ENCODE measurements at places on chromosomes 2 and 18. TPM values are rescaled to one million over a fixed set of nuclear protein-coding genes. Genes with fewer than 3 reads are reported as not detected.
A peak's percentile ranks its signal among the peaks of the same experiment; 100 is the strongest.

The EFR3B gene
- total RNA-seq = 0.89 TPM

- DNase-seq = peak; percentile 89
Measured at GRCh38 chr2:54629914-54630857, 93.3 kb upstream of the EML6 start.

- no peak for DNase-seq
Measured at GRCh38 chr2:71299507-71299906, 32.1 kb upstream of the ZNF638 start.

GRCh38 chr18:45662468-45662867 lies 47.2 kb downstream of the SLC14A2 start:
- no peak for DNase-seq

GRCh38 chr18:55236150-55236931 lies 277.1 kb upstream of the CCDC68 start:
- no peak for DNase-seq

The BOD1L2 gene
- not detected for total RNA-seq

- DNase-seq = no peak
Measured at GRCh38 chr2:155043097-155043496, 344.6 kb downstream of the KCNJ3 start.

The SERPINB3 gene
- not detected for total RNA-seq

DNA sequence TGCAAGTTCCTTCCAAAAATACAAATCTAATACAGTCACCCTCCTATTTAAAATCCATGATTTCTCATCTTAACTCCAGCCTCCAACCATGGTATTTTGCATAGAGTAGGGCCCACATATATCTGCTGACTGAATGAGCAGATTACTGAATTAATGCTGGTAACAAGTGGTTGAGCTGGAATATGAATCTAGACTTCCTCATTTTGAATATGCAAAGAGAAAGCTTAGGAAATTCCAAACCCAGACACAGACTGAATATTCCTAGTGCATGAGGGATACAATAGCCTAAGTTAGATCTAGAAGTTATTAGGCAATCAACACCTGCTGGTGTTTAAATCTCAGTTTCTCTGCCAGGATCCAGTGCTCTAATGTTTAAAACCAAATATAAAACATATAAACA lies 215.1 kb upstream of the CYP26B1 start:
- DNase-seq = no peak

DNA sequence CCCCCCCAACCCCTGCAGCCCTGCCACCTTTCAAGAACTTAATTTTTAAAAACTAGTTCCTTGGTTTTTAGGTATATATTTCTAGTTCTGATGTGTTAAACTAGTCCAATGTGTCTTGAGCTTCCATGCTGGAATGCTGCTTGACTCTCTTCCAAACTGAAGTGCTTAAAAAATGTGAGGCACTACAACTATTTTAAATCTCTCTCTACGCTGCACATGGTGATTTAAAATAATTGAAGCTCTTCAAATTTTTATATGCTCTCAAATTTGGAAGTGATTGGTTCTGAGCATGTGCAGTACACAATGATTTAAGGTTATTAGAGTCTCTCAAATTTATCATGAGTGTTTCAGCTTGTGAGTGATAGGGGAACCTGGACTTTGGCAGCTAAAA lies 192.6 kb upstream of the ZEB2 start:
- no peak for DNase-seq

The GPAT2 gene
- 1.8 TPM for total RNA-seq

DNA sequence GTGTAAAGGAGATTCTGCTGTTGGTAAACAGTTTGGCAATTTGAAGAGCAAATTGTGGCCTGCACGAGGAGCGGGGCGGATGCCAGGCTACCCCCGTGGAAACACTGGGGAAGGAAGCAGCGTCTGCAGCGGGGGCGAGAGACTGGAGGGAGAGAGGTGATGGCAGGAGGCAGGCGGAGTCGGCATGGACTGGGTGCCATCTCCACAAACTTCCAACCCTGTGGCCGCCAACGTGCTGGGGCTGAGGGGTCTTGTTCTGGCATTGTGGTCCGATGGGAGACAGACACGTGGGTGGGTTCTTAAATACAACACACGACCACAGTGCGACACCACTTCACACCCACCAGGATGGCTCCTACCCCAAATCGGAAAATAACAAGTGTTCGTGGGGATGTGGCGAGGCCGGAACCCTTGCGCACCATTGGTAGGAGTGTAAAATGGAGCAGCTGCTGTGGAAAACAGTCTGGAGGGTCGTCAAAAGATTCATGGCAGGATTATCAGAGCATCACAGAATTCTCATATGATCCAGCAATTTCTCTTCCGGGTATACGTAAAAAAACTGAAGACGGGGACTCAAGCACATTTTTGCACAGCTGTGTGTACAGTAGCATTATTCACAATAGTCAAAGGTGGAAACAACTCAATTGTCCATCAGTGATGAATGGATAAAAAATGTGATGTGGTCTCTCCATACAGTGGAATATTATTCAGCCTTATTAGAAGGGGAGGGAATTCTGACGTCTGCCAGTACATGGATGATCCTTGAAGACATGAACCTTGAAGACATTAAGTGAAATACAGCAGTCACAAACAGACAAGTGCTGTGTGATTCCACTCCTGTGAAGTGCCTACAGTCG lies 82.4 kb upstream of the HPCAL1 start:
- no peak for DNase-seq

DNA sequence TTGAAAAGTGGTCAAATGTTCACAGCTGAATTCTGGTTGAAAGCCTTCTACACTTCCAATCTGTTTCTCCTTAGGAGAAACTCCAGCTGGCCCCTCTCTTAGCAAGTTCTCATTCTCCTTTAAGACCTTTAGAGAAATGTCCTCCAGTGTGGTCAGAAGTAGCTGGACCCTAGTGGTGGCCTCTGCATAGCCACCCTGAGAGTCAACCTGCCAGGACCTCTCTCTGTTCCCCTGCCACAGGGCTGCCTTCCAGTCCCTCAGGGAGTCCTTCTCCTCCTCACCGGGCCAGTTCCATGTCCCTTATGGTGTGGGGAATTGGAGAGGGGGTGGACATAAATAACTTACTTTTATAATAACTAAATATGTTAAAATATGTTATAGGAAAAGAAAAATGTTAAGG lies 200.9 kb upstream of the PKDCC start:
- no peak for DNase-seq

The MYCN gene
- 0.16 TPM for total RNA-seq

GRCh38 chr2:148812306-148812705 lies 62.7 kb upstream of the KIF5C start:
- no peak for DNase-seq

GRCh38 chr2:5995832-5996231 lies 303.6 kb downstream of the SOX11 start:
- no peak for DNase-seq

The ASB18 gene
- total RNA-seq = not detected

GRCh38 chr2:98730707-98731040 lies 258 bp downstream of the MGAT4A start:
- peak; percentile 59 for DNase-seq

DNA sequence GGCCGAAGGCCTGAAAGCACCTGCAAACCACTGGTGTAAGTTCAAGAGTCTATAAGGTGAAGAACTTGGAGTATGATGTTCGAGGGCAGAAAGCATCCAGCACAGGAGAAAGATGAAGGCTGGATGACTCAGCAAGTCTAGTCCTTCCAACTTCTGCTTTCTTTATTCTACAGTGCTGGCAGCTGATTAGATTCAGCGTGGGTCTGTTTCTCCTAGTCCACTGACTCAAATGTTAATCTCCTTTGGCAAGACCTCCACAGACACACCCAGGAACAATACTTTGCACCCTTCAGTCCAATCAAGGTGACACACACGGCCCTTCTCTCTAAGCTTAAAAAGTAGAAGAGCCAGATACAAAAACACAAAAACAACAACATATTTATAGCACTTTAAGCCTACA lies 43.4 kb downstream of the NMS start:
- DNase-seq = no peak

GRCh38 chr2:162401871-162402270 lies 57.9 kb downstream of the GCA start:
- DNase-seq = no peak

The LRRC30 gene
- total RNA-seq = not detected

The CROCC2 gene
- not detected for total RNA-seq

DNA sequence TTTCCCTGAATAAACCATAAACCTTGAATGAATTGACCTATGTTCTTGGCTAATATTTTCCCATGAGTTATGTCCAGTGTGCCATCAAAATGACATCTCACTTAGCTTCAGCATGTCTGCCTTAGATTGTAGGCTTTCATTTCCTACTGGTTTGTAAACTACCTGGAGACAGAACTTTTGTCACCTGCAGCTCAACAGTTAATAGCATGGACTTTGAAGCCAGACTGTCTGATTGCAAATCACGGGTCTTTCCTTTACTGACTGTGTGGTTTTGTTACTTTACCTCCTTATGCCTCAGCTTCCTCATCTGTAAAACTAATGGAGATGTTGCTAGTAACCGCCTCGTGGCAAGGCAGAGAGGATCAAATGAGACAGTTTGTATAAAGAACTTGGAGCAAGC lies 187.1 kb downstream of the SUCLG1 start:
- DNase-seq = no peak

DNA sequence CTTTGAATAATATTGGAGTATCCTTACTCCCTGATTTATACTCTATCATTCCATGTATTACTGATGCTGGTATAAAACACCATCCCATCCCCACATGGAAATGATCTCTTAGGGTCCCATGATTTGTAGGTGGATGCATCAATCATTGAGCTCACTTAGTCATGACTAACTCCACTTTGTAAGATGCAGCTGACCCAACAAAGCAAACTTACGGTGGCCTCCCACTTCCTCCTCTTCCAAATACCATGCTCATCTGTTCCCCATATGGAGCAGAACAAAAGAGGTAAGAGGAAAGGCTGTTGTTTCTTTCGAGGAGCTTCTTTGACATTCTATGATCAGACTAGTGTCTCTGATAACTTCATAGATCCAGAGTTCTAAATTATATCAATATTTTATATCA lies 640.2 kb upstream of the SLC39A10 start:
- DNase-seq = no peak

GRCh38 chr2:226655871-226656270 lies 143.7 kb downstream of the IRS1 start:
- no peak for DNase-seq

DNA sequence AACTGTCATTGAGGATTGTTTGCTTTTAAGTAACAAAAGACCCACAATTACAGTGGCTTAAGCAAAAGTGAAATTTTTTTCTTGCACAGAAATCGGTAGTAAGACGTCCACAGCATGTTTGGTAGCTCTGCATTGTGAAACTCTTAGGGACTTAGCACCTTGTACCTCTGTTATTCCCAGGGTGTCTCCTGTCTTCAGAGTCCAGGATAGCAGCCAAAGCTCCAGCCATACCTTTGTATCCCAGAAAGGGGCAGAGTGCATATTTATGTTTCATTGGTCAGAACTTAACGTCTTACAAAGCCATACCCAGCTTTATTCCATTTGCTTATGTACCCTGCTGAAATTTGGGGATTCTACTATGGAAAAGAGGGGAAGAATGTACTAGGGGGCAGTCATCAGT lies 32.8 kb downstream of the RMND5A start:
- DNase-seq = no peak

The BMP10 gene
- not detected for total RNA-seq

The RTP5 gene
- total RNA-seq = not detected

DNA sequence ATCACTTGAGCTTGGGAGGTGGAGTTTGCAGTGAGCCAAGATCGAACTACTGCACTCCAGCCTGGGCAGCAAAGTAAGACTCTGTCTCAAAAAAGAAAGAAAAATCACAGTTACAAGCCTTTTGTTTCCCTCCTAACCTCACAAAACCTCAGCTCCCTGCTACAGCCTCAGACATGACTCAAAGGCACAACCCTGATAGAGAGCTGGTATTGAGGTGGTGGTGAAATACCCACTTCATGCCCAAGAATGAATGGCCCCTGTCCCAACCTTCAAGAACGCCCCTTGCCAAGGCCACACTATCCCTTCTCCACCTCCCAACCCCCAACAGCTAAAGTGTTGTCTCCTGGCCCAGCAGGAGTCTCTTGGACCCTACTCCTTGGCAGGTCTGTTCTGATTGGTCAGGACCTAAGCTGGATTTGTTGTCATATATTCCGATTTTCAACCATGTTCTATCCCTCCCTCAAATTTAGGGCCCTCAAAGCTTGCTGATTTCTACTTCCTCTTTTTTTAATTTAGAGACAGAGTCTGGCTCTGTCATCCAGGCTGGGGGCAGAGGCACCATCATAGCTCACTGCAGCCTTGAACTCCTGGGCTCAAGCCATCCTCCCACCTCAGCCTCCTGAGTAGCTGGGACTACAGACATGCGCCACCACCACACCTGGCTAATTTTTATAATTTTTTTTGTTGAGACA lies 61.9 kb upstream of the BZW1 start:
- no peak for DNase-seq

DNA sequence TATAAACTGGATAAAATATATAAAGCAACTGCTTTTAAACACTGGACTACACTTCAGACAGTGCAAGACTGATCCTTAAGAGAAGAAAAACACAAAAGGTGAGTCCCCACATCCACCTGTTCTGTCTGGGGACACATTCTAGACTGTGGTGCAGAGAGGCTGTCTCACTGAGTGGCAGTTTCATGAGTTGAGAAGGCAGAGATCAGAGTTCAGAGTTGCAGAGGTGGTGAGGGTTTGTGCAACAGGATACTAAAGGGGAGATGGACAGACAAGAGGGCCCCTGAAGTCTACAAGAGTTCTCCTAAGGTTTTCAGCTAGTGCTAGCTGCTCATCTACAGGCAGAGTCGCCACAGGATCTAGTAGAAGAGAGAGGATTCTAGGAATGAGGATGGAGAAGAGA lies 68.0 kb downstream of the METTL8 start:
- DNase-seq = no peak

GRCh38 chr2:235432741-235433520 lies 60.9 kb upstream of the AGAP1 start:
- no peak for DNase-seq

The RND3 gene
- 5.6 TPM for total RNA-seq

The ALPP gene
- total RNA-seq = not detected

- no peak for DNase-seq
Measured at GRCh38 chr2:234861841-234862735, 89.7 kb upstream of the SH3BP4 start.

DNA sequence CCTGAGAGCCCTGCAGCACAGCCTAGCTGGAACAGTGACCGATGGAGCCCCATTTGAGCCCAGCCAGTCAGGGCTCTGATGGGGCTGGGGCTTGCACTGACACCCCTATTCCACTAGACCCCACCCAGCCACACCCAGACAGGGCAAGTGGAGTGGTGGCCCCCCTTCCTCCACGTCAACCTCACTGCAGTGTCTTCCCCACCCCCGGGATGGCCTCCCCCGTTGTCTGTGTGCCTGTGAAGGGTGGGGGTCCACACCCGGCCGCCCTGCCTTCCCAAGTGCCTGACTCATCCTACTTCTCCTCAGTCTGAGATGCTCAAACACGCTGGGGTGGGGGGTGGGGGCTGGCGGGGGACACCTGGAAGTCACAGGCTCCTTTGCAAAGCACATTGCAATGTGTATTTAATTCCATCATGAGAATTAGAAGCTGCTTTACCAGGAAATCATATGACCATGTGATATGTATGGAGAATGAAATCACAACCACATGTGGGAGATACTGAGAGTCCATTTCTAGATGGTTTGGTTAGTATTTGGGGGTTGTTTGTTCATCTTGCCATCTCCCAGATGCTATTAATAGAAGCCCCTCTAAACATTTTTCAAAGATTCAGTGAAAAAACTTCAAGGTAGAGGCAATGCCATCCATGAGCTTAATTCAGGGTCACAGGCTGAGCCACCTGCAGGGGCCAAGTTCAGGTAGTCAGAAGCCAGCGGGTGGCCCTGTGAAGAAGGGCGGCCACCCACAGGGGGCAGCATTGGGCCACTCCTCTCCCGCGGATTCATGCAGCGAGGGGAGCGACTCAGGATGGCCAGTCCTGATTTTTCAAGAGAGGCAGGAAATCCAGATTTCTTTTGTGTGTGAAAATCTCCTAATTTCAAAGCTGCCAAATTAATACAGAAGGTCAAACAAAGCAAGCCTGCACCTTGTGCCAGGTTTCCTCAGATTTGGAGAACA lies 22.7 kb upstream of the GMPPA start:
- peak; percentile 83 for DNase-seq

Measured in pancreas (tissue), 10 donors.